ENCODE measurements at places on chromosomes 1 and 21. TPM values are rescaled to one million over a fixed set of nuclear protein-coding genes. Genes with fewer than 3 reads are reported as not detected.

FMO2 gene
- total RNA-seq, result 23.1 TPM

FOXO6 gene
- total RNA-seq, result not detected

JMJD4 gene
- 30.4 TPM for total RNA-seq

IL10 gene
- total RNA-seq, result not detected

SLC25A34 gene
- total RNA-seq, result 0.26 TPM

PLA2G4A gene
- 5.9 TPM for total RNA-seq

OR2T33 gene
- not detected for total RNA-seq

MPL gene
- not detected for total RNA-seq

KLHDC7A gene
- total RNA-seq, result not detected

ARHGEF11 gene
- total RNA-seq, result 24.7 TPM

LMX1A gene
- total RNA-seq, result not detected

C1orf141 gene
- not detected for total RNA-seq

DNASE2B gene
- not detected for total RNA-seq

CLCA1 gene
- not detected for total RNA-seq

CD1D gene
- total RNA-seq, result 17.6 TPM

ZNF593OS gene
- total RNA-seq, result not detected

FMO5 gene
- 0.13 TPM for total RNA-seq

AMIGO1 gene
- 0.78 TPM for total RNA-seq

INKA2 gene
- 1.8 TPM for total RNA-seq

KPRP gene
- not detected for total RNA-seq

NR1I3 gene
- not detected for total RNA-seq

LRRC3 gene
- 1.0 TPM for total RNA-seq
